ENCODE measurements at places on chromosomes 12 and 14. TPM values are rescaled to one million over a fixed set of nuclear protein-coding genes. Genes with fewer than 3 reads are reported as not detected.

The USP30 gene
- total RNA-seq, result 8.4 TPM

The MIP gene
- total RNA-seq, result not detected

The CLEC7A gene
- total RNA-seq, result under 0.01 TPM

The WNT5B gene
- total RNA-seq, result 98.2 TPM

The WNT1 gene
- not detected for total RNA-seq

The GPRC5D gene
- total RNA-seq, result not detected

The PSMB5 gene
- 178 TPM for total RNA-seq

The CARMIL3 gene
- not detected for total RNA-seq

The LBHD2 gene
- not detected for total RNA-seq

The ANO2 gene
- 0.43 TPM for total RNA-seq

The NPFF gene
- total RNA-seq, result not detected

The CAPZA3 gene
- total RNA-seq, result not detected

The ESPL1 gene
- total RNA-seq, result 4.8 TPM

The TTC9 gene
- total RNA-seq, result under 0.01 TPM

Measured in fibroblast of villous mesenchyme (primary cell).